ENCODE measurements at places on chromosomes 6 and 20.

- no peak for DNase-seq
These were observed 20.4 kb downstream of the SPINT4 start for GRCh38 chr20:45742596-45742995.

GRCh38 chr6:77178821-77179220, 284.5 kb downstream of the HTR1B start:
- DNase-seq: no peak

GRCh38 chr20:10649080-10649796, 24.6 kb downstream of the JAG1 start:
- DNase-seq: no peak

GRCh38 chr6:34292954-34293353, 44.1 kb upstream of the SMIM29 start:
- DNase-seq: no peak

DNA sequence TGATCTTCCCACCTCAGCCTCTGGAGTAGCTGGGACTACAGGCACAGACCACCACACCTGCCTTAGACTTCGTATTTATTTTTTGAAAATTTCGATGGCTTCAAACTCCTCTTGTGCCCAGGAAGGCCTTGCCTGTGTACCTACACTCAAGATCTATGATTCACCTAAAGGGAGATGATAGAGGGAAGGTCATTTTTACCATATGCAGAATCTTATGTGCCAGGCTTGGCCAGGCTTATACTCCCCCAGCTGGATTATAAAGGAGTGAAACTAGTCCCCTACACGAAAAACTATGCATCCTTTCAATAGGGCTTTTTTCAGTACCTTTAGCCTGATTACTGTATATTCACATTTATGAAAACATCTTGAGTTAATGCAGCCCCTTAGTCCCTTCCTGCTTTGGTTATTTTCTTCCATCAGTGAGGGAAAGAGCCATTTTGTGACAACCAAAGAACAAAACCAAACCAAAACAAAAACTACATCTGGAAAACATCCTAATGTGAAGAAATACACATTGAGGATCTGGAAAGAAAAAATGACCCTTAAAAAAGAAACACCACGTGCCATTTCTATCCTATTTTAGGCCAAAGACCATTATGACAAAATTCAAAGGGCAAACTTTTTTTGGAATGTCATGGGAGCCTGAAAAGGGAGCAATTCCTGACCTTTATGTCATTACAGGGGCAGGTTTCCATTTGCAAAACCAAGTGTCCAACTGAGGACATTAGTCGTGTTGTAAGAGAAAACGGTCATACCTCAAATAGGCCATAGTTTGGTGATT, 34.7 kb downstream of the RIPOR2 start:
- DNase-seq: no peak

GRCh38 chr6:14766391-14766994, 479.4 kb upstream of the JARID2 start:
- no peak for DNase-seq

DNA sequence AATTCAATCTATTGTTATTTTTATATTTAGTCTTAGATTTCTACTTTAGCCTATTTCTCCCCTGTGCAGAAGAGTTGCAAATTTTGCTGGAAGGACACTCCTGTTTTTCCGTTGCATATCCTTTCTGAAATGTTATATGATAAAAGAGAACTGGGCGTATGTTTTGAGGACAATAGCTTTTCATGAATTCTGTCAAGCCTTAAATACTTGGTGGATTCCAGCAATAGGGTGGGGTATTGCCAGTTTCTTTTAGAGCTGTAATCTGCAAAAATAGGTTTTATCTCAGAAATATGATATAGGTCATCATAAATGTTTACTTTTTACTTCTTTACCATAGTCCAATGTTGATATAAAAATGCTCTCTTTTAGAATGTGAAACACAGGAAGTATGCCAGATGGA, 42.0 kb downstream of the VTA1 start:
- DNase-seq: no peak

- no peak for DNase-seq
These were observed 904.5 kb downstream of the GRIK2 start for GRCh38 chr6:102298051-102298450.

- DNase-seq: no peak
These were observed 80.7 kb downstream of the SYTL3 start for GRCh38 chr6:158730541-158730907.

- DNase-seq: peak; percentile 90
These were observed 3.9 kb upstream of the MICB start for GRCh38 chr6:31493875-31494694.

DNA sequence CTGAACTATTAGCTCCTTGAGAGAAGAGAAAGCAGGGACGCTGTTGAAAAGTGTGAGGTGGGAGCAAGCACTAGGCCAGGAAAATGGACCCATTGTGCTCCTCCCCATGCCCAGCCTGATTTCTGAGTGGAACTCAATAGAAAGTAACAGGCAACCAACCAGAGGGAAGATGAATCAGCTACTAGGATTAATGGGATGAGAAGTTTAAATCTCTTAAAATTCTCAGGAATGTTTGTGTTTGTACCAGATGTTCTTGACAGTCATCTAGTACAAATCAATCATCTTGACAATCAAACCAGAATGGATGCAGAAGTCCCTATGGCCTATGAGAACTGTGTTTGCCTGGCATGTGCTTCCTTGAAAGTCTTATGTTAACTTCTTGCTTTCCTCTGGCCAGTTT, 48.9 kb downstream of the HDDC2 start:
- no peak for DNase-seq

GRCh38 chr6:118240878-118241528, 307.1 kb upstream of the PLN start:
- DNase-seq: no peak
